GM06990 (cell line): ENCODE measurements at places on chromosomes 16 and 17.

GRCh38 chr16:73170612-73171038 is 122.7 kb upstream of the ZFHX3 start:
- DNase-seq: no peak

GRCh38 chr17:17156107-17156506 is 50.0 kb downstream of the PLD6 start:
- DNase-seq: no peak

DNA sequence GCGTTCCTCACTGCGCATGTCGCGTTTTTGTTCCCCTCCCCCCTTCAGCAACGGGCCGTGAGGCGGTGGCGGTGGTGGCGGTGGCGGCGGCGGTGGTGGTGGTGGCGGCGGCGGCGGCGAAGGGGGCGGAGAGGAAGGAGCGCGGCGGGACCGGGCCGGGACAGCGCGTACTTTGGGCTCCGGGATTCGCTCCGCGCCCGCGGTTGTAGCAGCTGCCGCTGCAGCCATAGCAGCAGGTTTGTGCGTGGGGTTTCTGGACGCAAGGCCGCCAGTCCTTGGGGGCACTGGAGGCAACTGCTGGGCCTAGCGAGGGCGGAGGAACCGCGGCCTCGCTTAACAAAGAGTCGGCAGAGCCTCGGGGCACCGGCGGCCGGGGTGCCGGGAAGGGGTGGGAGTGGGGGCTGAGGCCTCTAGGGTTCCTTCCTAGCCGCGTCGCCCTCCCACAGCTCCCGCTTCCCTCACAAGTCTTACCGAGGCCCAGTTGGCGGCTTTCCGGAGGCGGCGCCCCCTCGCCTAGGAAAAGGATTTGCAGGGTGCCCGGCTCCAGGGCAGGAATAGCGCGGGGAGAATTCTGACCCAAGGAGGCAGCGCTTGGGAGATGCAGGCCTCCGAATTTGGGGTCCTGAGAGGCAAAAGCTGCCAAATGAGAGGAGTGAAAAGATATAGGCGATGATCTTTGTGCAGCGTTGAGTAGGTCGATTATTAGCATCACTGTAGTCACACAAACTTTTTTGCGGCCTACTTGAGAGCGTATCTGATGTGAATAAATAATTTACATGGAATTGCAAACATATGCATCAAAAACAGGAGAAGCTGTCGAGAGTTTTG is at the start of gene DDX42:
DDX42 (plus strand) TSS at position 30 of the 828 bp plus-strand sequence. CDS start 12,880 bp downstream, outside the sequence.
- no peak for DNase-seq

DNA sequence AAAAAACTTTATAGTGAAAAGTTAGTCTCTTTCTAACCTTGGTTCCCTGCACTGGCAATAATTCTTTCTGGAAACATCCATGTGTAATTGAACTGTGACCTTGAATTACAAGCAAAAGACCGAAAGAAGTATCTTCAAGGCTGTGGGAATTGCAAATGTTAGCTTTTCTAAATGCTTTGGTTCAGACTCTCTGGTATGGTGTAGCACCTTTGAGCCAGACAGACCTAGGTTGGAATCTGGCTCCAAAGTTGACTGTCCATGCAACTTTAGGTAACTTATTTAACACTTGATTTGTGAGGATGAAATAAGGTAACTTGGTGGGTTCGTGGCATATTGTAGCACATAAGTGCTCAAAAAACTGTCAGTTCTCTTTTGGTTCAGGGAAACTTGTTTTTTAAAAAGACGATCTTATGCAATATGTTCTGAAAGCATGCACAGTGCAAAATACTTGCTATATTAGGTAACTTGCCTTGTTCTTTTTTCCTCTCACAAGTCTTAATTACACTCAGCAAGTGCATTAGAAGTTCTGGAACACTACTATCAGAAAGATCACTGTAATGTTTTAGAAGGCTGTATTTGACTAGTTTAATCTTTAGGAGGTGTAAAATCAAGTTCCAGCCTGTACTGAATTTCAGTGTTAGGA is 46.3 kb downstream of the TANGO6 start:
- no peak for DNase-seq

DNA sequence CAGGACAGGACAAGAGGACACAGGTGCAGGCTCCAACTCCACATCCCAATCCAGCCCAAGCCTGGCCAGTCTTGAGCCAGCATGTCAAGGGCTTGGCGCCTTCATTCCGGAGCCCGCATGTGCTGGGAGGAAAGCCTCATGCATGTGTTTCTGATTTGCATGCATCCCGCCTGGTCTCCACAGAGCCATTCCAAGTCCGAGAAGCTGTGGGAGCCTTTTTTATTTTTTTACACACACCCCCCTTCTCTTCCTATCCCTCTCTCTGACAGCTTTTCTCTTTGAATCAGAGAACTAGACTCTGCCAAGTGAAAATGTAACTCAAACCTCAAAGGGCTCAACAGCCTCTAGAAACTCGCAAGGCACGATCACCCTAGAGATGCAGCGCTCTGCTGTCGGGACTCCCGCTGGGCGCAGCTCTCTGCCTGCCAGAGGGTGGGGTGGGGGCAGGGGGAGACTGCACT is 45.1 kb downstream of the NOG start:
- DNase-seq: no peak

DNA sequence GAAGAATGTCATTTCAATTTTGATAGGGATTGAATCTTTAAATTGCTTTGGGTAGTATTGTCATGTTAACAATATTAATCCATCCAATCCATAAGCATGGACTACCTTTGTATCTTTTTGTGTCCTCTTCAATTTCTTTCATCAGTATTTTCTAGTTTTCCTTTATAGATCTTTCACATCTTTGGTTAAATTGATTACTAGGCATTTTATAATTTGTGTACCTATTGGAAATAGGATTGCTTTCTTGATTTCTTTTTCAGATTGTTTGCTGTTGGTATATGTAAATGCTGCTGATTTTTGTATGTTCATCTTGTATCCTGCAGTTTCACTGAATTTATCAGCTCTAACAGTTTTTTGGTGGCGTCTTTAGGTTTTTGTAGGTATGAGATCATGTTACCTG is 24.1 kb upstream of the BCAS3 start:
- no peak for DNase-seq

- no peak for DNase-seq
Measured at GRCh38 chr17:279331-279730, 73.3 kb downstream of the RPH3AL start.

- DNase-seq: no peak
Measured at GRCh38 chr16:10658943-10659342, 35.8 kb downstream of the TEKT5 start.

DNA sequence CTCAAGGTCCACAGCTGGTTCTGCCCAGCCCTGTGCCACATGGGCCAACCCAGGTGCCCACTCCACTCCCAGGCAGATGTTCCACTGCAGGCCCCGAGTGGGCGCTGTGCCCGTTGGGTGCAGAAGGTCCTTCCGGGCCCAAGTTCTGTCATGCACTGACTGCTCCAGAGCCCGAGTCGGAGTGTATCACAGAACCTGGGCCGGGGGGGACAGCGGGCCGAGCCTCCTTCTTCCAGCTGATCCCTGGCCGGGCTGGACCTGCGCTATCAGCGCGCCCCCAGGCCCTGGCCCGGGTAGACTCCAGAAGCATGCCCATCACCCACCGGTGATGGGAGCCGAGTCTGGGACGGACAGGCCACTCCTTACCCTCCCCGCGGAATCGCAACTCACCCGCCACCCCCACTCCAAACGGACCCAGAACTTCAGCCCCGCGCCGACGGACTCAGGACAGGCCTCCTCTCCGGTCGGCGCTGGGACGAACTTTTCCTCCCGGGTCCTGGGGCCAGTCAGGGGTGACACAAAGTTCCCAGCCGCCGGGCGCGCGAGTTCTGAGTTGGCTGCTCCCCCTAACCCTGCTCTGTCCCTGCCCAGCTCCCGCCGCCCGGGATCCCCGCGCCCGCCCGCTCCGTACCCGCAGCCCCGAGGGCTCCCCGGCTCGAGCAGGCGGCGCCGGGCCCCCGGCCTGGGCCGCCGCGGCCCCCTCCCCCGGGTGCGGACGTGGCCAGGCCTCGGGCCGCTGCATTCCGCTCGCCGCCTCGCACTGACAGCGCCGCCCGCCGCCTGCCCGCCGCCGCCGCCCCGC is at the start of gene COPZ2:
COPZ2 (minus strand) TSS at position 762 of the 802 bp plus-strand sequence; CDS start at position 742, 20 bp downstream.
- DNase-seq: peak; percentile 52

DNA sequence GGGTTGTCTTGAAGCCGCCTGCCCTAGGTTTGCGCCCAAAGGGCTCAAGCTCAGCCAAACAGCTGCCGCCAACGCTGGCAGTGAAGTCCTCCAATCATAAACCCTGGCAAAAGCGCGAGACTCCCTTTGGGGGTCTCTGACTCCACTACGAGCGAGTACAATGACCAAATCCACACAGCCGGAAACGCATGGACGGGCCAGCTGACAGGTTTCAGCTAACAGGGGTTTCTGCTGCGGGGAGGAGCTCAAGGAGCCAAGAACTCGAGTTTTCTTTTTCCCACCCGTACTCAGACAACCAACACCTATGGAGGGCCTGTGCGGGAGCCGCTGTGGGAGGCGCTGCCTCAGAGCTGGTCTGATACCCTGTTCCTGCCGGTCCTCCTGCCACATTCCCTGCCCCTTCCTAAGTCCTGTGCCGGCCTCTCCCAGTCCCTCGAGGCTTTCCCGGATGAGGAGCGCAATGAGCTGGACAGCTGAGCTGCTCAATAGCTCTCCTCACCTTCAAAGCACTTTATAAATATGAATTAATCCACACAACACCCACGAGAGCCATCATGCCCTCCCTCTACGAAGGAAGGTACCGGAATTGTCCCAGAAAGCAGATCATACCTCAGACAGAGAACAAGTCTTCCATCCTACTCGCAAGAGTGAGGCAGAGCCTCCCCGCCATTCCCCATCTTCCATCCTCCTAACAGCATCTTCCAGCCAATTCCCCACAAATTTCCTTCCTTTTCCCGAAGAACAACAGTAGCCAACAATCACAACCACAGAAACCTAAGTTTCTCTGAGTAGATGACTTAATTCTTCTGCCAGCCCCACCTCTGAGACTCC is 6.1 kb downstream of the ABR start:
- no peak for DNase-seq

DNA sequence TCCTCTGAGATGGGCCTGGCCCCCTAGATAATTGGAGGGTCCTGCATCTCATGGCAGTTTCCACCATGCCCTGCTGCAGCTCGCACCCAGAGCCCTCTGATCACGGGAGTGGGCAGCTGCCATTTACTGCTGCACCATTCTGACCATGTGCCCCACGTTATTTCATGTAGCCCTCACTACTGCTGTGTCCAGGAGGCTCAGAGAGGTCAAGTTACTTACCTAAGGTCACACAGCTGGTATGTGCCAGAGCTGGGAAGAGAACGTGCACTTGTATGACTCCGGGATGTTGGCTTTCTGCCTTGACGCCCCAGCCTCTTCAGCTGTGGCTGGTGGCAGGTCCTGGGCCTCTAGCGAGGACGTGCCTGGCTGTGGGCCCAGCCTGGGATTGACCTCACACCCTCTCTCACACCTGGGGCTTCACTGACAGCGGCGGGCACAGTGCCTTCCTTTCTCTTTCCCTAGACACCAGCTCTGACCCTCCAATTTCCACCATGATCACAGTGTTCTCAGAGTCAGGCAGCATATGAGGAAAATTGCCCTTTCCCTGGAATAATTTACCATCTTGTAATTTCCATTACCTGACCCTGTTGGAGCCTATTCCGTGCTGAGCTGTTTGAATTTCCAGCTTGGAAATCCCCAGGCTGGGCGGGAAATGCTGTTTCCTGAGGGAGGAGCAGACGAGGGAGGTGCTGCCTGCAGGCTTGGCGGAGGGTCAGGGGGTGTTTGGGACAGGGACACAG is 18.5 kb upstream of the DOC2B start:
- DNase-seq: no peak

- DNase-seq: peak; percentile 39
Measured at GRCh38 chr17:76735006-76735405, 2.1 kb downstream of the SRSF2 start.

DNA sequence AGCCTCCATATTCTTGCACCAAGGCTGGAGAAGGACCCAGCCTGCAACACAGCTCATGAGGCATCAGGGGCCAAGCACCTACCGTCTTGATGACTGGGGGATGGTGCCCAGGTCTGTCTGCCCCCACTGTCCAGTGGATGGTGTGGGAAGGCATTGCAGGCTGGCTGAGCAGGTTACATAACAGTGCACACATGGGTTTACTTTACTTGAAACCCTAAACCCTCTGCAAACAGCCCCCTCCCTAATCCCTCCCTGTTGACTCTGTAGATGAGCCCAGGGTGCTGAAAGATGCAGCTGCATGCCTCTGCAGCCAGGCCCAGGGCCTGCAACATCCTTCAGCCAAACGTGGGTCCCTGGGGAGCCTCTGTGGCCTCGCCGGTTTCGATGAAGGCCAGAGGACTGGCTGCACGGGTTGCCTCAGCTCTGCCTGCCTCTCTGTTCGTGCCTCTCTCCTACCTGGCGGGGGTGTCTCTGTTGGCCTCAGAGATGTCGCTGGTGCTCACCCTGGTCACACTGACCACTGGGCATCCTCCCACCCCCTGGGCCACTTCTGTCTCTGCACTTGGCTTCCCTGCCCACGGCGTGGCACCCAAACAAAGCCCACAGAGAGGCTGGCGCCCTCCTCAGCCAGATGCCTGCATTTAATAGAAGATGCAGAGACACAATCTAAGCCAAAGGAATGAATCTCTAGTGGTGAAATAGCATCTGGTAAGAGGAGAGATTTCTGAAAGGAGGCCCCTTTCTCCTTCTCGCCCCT is 95.1 kb downstream of the METRNL start:
- peak; percentile 69 for DNase-seq

GRCh38 chr16:2009164-2009711 is 383 bp downstream of the ZNF598 start:
- no peak for DNase-seq

DNA sequence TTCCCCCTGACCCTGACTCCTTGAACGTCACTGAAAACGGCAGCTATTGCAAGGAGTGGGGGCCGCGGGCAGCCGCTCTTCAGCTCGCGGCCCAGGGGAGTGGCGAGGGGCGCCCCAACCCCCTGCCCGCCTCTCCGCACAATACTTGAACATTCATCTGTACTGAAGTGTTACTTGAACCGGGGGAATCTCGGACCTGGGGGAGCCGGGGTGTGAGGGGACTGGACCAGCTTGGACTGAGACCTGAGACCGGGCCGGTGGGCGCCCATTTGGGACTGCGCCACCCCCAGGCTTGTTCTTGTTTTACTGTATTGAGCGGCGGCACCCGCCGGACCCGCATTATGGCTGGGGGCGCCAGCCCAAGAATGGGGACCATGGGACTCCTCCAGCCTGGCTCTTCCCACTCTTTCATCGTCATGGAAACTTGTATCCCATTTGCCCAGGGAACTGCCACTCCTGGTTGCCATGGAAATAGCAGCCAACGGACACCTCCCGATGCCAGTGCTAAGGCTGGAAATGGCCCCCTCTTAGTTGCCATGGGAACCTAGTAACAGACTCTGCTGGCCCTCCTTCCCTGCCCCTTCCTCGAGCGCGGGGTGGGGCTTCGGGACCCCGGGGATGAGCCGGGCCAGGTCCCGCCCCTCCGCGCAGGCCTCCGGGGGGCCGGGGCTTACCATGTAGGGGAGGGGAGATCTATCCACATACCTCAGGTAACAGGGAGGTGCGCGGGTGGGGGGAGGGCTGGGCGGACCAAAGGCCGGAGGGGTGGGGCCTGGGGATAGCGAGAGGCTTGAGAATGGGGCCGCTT is 805 bp upstream of the ORAI3 start:
- DNase-seq: peak; percentile 53
